ENCODE measurements at places on chromosomes 7 and 10.

- ATAC-seq, result no peak
Observed at GRCh38 chr10:119723624-119724023, 2.2 kb upstream of the INPP5F start.

DNA sequence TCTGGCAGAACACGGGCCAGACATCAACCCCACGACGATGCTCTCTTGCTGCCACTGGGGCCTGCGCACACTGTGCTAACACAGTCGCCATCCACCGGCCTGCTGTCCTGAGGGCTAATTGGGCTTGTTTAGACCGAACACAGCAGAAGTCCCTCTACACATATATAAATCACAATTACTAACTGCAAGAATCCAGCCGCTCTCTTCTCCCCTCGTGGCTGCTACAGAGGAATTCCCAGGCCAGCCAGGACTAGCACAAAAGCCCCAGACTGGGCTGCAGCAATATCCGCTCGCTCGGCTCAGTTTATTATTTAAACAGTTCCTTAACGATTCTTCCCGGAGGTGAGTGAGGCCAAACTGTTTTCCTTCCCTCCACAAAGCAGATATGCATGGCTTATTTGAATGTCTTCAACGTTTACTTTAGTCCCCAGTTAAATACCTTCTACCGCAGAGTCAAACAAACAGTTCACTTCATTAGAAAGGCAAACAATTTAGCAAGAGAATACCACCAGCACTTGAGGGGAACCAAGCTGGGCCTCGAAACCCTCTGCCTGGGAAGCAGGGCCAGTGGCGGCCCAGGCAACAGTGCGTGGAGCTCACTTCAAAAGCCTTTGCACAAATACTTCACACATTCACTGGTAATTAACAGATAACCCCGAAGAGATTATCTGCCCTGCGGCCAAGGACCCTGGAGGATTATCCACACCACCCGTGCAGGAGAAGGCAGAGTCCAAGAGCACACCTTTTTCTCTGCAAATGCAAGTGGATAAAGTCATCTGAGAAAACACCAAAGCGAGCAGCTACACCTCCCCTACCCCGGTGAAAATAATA lies 145.3 kb downstream of the GLI3 start:
- no peak for ATAC-seq

DNA sequence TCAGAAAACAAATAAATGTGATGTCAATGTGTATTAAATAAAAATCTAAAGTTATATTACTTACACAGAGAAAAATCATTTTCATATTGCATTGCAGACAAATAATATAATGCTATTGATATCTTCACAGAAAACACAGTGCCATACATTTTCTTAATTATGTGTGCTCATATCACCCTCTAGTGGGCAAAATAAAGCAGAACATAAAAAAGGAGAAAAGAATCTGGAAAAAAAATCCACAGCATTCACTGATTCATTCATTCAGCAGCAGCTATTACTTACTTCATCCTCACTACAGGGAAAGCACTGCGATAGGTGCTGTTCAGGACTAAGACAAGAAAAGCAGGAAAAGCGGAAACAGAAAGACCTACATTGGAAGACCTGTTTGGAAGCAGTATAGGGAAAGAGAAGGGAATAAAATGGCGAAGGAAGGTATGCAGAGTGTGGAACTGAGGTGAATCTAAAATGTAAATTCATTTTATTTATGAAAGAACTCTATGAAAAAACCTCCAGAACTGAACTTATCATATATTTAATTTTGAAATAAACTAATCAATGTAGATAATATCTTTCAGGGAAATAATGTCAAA lies 73.2 kb downstream of the POT1 start:
- ATAC-seq, result no peak

DNA sequence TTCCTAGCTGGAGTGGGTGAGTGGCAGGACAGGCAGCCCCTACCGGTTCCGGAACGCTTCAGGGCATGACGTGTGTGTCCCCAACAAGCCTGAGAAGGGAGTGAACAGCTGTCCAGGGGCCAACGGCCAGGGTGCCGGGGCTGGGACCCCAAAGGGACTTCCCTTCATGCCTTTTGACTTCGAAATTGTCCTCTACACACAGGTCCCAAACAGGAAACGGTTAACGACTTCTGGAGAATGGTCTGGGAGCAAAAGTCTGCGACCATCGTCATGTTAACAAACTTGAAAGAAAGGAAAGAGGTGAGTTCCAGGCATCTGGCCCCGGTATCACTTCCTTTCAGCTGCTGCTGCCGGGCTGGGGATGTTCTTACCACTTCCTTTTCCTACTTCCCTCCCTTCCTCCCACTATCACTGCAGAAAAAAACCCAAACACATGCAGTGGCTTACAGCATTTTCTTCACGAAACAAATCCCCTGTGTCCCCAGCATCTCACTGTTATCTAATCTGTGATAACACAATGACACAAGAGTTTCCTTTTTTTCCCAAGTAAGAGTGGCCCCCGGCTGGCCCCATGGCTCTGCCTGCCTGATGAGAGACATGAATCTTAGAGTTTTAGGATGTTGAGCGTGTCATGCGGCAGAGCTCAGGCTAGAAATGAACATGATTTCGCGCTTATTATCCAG lies 63.2 kb downstream of the MKI67 start:
- ATAC-seq, result no peak

- peak; percentile 85 for ATAC-seq
Observed at GRCh38 chr10:5466451-5467206, 32.7 kb downstream of the CALML5 start.

- ATAC-seq, result no peak
Observed at GRCh38 chr7:156524818-156525597, 115.6 kb upstream of the RNF32 start.

DNA sequence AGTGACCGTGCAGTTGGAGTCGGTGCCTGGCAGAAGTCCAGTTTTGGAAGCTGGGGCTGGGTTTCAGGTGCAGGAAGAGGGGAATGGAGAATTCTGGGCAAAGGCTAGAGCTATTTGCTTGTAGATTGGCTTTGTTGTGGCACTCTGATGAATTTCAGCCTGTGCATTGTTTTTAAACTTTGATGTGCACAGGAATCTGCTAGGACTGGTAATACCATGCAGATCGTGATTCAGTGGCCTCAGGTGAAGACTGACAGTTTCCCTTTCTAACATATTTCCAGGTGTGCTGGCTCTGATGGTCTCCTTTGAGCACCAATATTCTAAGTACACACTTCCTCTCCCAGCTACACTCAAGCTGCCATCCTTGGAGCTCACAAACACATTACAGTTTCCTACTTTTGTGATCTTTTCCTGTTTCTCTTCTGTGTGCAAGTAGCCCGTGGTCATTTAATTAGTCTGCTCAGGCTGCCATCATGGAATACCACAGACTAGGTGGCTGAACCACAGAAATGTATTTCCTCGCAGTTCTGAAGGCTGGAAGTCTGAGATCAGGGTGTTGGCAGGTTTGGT lies 55.6 kb downstream of the NOC3L start:
- no peak for ATAC-seq

DNA sequence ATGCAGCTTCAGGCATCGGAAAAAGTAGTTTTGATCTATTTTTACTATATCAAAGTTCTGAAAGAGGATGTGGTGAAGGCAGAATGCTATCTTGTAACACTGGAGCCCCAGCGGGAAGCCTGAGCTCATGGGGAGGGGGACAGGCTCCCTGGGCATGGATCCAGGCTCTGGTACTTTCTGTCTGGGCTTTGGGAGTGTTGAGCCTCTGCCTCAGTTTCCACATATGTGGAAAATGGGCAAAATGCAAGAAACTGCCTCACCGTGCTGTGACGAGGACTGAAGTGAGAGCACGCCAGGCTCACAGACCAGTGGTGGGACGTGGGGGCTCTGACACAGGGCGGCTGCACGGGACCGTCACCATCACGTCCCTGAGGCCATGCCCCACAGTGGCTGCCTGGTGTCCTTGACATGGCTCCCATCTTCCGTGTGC lies 182.9 kb upstream of the SHH start:
- ATAC-seq, result no peak

DNA sequence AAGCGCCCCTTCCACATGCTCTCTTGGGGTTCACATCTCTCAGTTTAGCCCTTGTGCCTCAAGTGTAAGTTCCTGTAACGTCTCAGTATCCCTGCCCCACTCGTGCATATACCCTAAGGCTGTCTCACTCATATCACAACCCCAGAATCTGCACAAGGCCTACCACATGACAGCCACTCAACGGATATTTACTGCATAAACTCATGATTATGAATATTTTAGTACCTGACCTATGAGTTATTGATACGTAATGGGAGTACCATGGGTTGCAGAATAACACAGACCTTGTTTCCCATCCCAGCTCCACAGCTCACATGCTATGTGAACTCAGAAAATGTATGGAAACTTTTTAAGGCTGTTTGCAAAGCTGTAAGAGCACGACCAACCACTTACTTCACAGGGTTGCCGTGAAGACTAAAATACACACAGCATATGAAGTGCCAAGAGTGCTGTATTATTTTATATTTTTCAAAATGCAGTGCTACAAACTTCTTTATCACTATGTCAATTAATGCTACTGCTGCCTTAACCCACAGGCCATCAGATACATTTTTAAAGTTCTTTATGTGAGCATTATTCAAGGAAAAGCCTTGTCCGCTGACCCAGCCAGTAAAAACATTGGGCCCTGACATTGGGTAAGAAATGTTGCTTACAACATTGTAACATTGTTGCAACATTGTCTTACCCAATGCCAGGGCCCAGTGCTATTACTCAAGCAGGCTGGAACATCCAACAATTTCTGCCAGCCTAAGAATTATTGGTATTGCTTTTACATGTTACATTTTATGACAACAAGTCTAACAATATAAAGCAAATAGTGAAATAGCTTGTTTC lies 97.2 kb downstream of the JAZF1 start:
- no peak for ATAC-seq

DNA sequence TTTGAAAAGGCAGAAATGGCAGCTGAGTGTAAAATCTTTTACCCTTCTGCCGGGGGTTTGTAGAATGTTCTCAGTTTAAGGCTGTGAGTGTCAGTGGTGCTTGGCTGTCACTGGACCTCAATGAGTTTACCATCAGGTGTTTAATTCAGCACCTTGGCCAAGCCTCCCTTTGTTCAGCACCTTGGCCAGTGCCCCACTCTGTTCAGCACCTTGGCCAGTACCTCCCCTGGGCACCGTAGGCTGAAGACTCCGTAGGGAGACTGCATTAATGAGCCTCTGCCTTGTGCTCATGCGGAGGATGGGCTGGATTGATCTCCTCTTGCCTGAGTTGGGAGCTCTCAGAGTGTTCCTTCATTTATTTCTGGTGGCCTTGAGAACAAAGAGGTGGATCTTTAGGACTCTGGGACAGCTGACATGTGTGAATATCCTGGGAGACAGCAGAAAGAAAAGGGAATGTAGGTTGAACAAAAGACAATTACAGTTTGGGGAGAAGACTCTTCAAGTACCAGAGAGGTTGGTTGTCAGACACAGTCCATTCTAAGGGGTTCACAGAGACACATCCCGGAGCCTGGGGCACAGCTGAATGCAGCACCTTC lies 1.6 kb downstream of the FAM24A start:
- peak; percentile 83 for ATAC-seq

- no peak for ATAC-seq
Observed at GRCh38 chr10:33274096-33274785, 60.2 kb downstream of the NRP1 start.

DNA sequence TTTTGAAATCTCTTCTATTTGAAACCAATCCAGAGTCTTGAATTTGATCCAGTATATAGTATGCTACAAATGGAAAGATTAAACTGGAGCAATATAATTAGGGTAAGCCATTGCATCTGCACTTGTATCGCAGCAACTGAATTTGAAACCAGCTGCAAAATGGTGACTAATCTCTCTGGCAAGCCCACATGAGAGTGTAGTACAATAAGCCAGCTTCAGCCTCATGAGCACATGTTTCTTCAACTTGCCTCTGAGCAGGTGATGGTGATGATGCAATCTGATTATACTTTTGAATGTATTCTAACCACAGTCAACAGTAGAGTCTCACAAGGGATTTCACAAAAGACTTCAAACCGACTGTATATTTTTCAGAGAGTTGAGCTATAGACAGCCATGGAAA lies 829 bp upstream of the RPA3 start:
- ATAC-seq, result peak; percentile 100

DNA sequence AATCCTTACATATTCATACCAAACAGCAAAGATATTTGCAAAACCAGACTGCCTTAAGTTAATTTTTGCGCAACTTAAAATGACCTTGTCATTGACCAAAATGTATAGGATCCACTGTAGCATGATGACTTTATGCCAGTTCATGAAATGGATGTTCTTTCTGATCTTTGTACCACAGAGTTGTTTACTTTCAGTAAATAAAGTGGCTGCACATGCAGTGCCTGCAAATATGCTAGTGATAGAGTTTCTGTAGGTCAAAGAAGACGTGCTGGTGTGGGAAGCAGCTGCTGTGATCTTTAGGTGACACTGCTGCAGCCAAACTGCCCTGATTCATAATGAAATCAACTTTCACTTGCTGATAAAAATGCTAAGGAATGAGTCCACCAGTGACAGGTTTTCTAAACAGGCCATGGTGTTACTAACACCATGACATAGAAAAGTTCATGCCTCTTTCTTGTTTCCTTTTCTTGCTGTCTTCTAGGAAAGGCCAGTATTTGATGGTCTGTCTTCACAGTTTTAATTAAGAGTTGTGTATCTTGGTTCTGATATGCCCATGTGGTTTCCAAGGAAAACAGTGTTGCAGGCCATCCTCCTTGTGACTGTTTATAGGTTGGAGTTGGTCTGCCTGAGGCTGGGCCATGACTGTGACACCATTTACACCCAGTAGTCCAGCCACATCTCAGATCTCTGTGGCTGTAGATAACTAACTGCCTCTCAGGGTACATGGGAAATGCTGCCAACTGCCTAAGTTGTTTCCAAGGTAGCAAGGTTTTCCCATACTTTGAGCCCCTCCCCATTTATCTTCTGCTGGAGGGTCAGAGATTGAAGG lies 62.5 kb downstream of the INSYN2A start:
- ATAC-seq, result no peak

GRCh38 chr10:101972761-101973160 lies 83.2 kb downstream of the ARMH3 start:
- no peak for ATAC-seq

DNA sequence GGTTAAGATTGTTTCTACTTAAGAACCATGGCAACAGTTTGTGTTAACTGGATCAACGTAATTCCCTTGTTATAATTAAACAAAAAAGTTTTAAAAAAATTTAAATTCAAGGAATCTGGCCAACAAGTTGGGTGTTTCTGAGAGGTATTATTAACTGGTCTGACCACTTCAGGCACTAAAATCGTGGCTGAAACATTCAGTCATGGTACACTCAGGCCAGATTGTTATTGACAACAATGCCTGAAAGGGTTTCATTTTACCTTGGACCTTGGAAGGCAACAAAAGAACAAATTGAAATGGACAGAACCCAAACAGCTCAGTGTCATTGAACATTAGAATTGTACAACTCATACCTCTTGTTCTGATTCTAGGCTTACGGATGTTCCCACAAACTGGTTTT lies 103.3 kb upstream of the ARMC3 start:
- ATAC-seq, result peak; percentile 24
